Left ventricle myocardium inferior (tissue), 1 donor: ENCODE measurements at places on chromosomes 12 and 14.

DNA sequence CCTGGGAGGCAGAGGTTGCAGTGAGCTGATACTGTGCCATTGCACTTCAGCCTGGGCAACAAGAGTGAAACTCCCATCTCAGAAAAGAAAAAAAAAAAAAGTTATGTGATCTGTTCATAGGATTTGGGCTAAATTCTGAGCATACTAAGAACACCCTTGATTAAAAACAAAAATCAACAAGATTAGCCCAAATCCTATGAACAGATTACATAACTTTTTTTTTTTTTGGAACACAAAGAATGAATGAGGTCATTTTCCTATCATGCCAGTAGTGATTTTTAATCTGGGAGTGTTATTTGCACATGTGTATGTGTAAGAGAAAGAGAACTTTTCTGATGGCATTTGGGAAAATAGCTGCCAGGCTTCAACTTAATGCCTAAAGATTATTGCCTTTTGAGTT lies 208.7 kb downstream of the ERC1 start:
- no peak for DNase-seq

DNA sequence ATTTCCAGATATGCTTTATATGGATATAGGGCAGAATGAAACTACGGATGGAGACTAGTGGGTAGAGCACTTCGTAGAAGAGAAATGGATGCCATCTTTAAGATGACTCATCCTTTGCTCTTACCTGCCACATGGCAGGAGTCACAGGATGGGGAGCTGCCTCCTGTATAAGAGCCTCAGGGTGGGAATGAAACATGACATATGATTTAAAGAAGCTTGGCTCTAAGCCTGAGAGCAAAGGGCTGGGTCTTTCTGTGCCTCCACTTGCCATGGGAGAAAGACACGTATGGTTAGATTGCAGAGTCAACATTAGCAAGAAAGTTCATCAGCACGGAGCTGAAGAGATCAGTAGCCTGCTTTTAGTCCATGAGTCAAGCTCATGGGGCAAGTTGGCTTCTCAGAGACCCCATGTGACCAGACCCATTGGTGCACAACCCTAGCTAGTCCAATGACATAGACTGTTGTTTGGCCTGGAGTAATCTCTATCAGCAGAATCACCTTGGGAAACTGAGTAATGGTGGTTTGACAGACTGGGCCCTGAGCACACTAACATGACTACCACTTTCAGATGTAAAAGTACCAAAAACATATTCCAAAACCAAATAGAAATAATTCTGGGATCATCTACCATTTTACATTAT lies 38.1 kb upstream of the IL22 start:
- DNase-seq: no peak

GRCh38 chr14:49954171-49954631 lies 61.3 kb downstream of the ARF6 start:
- no peak for DNase-seq

DNA sequence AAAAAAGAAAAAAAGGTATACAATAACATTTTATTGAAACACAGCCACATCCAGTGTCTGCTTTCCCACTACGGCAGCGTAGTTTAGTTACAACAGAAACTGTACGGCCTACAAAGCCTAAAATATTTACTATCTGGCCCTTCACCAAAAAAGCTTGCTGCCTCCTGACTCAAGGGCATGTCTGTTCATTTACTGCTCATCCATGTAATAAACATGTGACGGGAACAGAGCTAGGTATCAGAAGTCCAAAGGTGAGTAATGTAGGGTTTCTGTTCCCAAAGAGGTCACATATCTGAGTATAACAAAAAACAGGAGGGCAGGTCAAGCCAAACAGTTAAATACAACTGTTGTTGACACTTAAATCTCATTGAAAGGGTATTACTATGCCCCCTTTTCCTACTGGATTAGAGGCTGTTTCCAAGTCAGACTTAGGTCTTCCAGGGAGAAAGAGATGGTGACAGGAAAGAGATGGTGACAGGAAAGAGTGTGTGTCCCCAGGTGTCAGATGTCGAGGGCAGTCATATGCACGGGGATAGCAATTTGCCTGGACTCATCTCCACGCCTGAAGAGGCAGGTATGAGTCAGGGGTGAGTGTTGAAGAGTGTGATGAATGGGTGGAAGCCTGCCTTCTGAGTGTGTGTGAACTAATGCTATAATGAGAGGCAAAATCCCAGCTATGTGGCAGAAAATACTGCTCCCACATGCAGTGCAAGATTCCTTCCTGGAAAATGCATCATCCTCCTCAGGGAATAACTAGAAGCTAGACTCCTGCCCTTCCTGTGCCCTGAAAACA lies 77.7 kb downstream of the MAP3K9 start:
- no peak for DNase-seq

DNA sequence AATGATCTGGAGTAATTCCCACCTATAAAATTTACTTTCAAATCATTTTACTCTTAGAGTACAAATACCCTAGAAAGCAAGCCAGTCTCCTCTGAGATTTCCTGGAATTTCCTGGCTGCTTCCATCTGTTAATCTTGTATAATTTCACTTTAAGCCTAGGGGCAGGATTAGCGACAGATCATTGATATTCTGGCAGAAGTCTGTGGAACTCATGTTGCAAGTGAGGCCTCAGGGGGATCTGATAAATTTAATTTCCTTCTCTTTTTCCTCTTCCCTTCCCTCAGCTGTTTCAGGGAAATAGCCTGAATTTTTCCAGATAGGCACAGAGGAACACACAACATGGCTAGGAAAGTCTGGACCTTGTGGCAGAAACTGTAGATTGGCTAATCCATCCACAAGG lies 5.9 kb upstream of the KRT6A start:
- DNase-seq: no peak

DNA sequence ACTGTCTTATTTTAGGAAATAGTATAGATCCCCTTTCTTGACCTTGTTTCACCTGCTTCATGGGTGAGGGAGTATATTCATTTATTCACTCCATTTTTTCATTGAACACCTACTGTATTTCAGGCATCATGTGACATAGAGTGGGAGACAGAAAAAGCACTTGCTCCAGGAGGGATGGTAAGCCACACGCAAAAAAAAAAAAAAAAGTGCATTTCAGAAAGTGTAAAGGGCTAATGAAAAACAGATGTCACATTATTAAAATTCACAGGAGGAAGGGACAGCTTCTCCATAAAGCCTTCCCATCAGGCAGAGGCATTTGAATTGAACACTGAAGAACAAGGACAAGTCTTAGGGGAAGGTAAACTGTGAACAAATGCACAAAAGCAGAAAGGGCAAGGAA lies 7.5 kb downstream of the SLC8A3 start:
- no peak for DNase-seq

GRCh38 chr14:97028382-97028781 lies 231.2 kb downstream of the VRK1 start:
- DNase-seq: no peak

- DNase-seq: peak; percentile 74
Observed at GRCh38 chr12:108850854-108851573, 6.4 kb downstream of the SSH1 start.

GRCh38 chr12:89597770-89598169 lies 71.9 kb upstream of the POC1B start:
- DNase-seq: no peak

- no peak for DNase-seq
Observed at GRCh38 chr12:124593176-124593575, 25.8 kb upstream of the NCOR2 start.

DNA sequence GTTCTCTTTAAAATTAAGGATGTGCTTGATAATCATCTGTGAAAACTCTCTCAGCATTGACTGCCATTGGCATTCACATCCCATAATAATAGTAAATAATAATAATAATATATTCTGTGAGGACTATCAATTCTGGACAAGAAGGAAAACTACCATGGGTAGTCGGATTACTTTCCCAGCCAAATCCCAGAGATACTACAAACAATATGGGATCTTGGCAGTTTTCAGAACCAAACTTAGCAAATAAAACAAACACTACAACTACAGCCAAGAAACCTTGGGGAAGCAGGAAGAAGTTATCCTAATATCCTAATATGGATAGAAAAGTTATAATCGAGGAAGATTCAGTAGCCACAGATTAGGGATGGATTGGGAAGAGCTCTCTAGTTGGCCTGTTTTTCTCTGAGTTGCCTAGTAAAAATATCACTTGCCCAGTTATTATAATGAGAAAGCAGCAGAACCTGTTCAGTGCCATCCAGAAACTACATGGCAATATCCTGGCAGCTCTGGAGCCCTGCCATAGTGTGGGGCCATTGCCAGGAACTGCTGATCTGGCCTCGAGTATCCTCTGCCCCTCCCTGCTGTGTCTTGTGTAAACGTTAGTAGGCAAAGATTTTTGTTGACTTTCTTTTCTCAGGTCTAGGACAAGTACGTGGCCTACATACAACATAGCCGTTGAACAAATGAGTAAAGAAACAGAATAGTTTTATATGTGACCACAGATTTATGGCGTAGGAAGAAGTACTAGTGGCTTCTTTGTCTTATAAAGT lies 193.5 kb downstream of the SLC2A13 start:
- peak; percentile 32 for DNase-seq

DNA sequence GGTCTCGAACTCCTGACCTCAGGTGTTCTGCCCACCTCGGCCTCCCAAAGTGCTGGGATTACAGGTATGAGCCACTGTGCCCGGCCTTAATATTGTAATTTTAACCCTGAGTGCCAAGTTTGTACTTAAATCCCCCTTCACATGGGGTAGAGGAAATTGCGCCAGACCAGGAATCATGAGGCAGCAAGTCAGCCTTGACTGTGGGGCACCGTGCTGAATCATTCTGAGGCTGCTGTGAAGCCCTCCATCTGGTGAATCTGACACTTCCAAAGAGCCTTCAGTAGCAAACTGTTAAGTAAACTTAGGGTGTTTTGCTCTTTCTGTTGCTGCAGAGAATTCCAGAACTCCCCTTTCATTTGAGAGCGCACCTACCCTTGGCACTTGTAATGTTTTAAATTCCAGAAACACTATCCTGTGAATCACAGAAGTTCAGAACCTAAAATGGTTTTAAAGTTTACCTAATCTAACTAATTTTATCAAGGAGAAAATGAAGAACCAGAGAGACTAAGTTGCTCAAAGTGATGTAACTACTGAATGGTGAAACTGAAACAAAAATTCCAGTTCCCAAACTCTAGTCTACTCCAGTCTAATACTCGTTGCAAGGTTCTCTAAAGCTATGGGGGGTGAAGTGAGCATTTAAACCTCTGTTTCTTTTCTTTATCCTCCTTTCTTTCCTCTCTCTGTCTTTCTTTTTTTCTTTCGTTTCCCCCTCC lies 7.5 kb downstream of the HEBP1 start:
- DNase-seq: no peak

GRCh38 chr12:53058674-53059433 lies 9.0 kb downstream of the TNS2 start:
- DNase-seq: no peak

- no peak for DNase-seq
Observed at GRCh38 chr12:51222461-51222860, 4.6 kb upstream of the POU6F1 start.

DNA sequence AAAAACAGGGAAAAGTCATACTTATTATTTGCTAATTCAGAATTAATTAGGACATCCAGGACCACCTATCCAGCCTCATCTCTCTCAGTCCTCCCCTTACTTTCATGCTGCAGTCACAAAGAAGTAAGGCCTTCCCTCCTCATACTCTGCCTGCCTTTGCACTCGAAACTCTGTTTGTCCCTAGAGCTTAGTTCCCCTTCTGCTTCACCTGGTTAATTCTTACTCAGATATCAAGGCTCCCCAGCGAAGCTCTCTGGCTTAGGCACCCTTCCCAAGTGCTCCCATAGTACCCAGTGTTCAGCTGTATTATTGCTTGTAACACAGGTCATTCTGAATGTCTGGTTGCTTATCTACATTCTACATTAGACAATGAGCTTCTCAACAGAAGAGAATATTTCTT lies 81.3 kb downstream of the ERGIC2 start:
- DNase-seq: no peak

- DNase-seq: no peak
Observed at GRCh38 chr12:21301-22189, 45.0 kb upstream of the IQSEC3 start.

GRCh38 chr12:109087250-109087649 lies 6.0 kb downstream of the ALKBH2 start:
- DNase-seq: no peak

DNA sequence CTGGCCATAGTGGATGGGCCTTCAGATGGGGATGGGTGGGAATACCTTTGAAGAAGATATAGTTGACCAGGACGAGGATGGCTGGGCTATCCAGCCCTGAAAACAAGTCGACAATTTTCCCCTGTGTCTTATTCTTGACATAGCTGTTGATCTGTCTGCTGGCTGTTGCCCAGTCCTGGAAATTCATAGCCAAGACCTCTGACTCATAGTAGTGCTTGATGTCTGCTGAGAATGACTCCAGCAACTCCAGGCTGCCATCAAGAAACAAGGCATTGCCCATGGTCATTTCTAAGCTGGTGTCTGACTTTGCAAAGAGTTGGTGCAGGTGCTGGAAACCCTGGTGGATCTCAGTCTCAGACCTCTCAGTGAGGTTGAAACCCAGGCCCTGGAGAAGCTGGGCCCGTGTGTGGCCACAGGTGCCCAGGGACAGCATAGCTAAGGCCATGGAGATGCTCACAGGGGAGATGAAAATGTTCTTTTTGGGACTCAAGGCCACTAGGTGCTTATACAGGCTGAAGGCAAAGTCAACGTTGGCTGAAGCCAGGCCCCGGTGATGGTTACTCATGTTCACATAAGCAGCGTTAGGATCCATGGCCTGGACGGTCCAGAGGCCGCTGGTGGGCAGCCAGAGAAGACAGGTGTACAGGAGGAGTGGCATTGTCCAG lies 9.0 kb downstream of the SERPINA6 start:
- DNase-seq: no peak

- DNase-seq: peak; percentile 24
Observed at GRCh38 chr12:18430425-18431048, 169.2 kb downstream of the PIK3C2G start.

GRCh38 chr12:68106160-68106559 lies 53.4 kb downstream of the IFNG start:
- no peak for DNase-seq

DNA sequence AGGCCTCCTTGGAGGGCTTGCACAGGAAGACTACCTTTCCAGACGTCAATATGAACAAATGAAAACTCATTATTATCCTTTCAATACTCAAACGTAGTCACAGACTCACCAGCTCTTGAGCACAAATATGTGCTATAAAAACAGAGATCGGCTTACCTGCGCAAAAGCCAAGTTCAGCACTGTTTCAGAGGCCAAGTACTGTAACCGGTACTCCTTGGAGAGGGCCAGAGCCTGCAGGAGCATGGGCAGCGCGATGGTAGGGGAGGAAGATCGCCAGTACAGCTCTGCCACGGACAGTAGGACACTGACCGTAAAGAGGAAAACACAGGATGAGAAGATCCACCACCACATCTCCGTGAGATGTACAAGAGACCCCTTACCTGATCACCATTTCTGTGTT lies 21.6 kb upstream of the CAMKK2 start:
- no peak for DNase-seq
